ENCODE measurements at places on chromosomes 5 and 9.

DNA sequence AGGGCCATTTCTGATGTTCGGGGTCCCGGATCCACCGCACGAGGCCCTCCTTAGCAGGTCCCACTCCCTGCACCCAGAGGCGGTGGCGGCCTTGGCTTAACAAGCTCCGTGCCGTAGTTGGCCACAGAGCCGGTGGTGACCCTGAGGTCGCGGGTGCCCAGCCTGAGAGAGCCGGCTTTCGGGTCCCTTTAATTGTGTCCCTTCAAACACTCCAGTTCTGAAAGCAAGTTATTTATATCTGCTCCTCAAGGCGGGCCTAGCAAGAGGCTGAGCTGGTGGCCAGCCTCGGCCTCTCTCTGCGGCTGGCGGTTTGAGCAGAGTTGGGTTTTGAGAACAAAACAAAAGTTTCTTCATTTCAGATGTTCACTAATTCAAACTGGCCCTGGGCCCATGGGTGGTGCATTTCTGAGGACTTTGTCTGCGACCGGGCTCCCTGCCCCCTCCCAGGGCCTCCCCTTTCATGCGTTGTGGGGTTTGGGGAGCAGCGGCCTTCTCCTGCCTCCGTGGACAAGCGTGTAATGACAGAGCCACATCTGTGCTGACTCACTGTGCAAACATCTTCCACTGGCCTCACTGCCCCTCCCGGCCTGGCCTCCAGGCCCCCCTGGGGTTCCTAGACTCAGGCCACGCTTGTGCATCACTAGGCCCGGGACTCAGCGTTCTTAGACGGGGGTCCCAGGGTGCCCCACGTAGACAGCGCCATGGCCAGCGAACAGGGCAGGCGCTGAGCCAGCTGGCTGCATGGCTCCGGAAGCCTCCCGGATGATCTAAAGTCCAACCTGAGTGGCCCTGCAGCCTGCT lies 49.4 kb upstream of the COL5A1 start:
- H3K27ac ChIP-seq: no peak overlapping the region
- H3K4me1 ChIP-seq: no peaks in the 10 kb centered on the region
- peaks cover 11% of the 10 kb centered on the region for H3K27me3 ChIP-seq

GRCh38 chr5:77328930-77329647 lies 118.6 kb downstream of the PDE8B start:
- H3K27ac ChIP-seq: no peak overlapping the region
- no peak for DNase-seq
- H3K27me3 ChIP-seq: peaks cover 16% of the 10 kb centered on the region
- no peaks in the 10 kb centered on the region for H3K36me3 ChIP-seq
- H3K4me1 ChIP-seq: no peaks in the 10 kb centered on the region

DNA sequence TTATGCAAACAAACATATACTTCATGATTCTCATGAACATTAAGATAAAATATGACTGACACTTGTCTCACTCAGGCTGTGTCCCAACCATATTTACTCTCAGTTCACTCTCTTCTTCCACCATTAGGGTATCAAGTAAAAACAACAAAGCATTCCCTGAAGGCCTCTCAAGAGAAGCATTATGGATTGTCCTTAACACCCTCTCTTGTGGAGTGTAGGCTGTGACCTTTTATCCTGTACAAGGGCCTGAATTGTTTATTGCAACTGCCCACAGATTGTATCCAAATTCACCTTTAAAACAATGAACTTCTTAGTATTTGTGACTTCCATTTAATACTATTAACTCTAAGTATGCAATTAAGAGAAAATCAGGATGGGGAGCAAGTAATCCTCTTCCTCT lies 78.1 kb downstream of the RICTOR start:
- no peaks in the 10 kb centered on the region for H3K27me3 ChIP-seq
- H3K27ac ChIP-seq: no peak overlapping the region
- no peaks in the 10 kb centered on the region for H3K4me1 ChIP-seq
- H3K4me3 ChIP-seq: no peak overlapping the region
- no peak for DNase-seq

DNA sequence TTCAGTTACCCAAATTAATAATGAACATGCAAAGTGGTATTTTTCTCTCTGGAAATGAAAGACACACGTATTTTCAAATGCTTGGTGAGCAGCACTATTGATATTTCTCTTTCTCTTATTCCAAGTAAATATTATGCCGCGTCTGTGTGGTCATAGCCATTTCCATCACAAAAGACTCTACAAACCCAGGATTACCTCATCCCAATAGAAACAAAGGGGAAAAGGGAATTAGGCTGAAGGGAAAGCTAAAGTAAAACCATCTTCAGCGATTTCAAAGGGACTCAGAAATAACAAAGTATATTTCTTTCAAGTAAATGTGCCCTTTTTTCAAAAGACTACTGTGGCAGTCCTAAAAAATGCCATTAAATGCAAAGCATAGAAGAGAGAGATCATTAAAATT lies 62.0 kb upstream of the FST start:
- no peak for DNase-seq
- H3K27ac ChIP-seq: peak overlapping the region; percentile 98
- no peak overlapping the region for H3K4me3 ChIP-seq
- H3K27me3 ChIP-seq: no peaks in the 10 kb centered on the region

GRCh38 chr9:115202960-115203751 lies 85.2 kb upstream of the TNC start:
- H3K36me3 ChIP-seq: no peaks in the 10 kb centered on the region
- H3K27me3 ChIP-seq: no peaks in the 10 kb centered on the region
- peaks cover 62% of the 10 kb centered on the region for H3K4me1 ChIP-seq
- H3K27ac ChIP-seq: no peak overlapping the region

DNA sequence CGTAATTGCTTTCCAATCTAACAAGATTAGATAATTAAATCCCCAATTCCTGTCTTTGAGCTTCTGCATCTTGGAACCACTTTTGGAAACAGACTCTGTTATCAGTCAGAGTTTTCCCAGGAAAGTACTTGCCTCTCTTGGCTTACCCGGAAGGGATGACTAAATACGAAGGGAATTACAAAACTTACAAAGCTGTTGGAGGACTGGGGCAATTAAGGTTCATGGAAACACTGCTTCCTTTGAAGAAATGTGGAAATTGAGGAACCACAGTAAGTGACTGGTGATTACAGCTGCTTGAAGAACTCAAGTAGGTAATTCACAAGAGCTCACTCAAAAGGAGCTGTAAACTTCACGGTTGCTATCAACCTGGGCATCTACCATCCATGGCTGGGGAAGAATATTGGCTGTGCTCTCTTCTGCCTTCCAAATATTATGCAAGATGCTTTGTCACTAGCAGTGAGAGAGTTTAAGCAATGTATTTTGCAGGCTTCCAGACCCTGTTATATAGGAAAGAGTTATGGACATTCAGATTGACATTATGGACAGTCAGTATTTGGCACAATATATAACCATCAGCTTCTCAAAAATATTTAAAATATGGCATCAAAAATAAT lies 104.6 kb upstream of the MAN2A1 start:
- no peak overlapping the region for H3K4me3 ChIP-seq
- no peak overlapping the region for H3K27ac ChIP-seq
- no peaks in the 10 kb centered on the region for H3K36me3 ChIP-seq
- no peak for DNase-seq

GRCh38 chr9:36358486-36358885 lies 41.6 kb downstream of the RNF38 start:
- peaks cover 7% of the 10 kb centered on the region for H3K36me3 ChIP-seq
- H3K4me3 ChIP-seq: no peak overlapping the region
- H3K4me1 ChIP-seq: no peaks in the 10 kb centered on the region
- H3K27me3 ChIP-seq: no peaks in the 10 kb centered on the region
- H3K27ac ChIP-seq: no peak overlapping the region
- DNase-seq: no peak

- H3K27ac ChIP-seq: no peak overlapping the region
- no peak overlapping the region for H3K4me3 ChIP-seq
- H3K4me1 ChIP-seq: no peaks in the 10 kb centered on the region
- no peaks in the 10 kb centered on the region for H3K36me3 ChIP-seq
These were observed 42.1 kb upstream of the SUB1 start for GRCh38 chr5:32543291-32543690.

DNA sequence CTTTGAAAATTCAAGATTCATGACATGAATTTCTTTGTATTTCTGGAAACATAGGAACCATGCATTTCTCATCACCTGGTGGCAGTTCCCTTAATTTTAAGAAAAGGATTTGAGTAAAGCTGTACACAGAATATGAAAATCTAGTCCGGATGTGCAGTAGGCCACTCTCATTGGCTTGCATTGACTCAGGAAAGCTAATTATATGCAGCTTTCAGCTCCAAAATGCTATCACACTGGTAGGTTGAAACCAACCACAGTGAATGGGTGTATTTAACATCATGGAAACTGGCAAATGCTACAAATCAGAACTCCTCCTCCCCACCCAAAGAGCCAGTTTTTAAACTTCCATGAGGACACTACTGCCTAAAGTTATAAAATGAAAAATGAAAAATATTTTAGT lies 161.6 kb upstream of the FBXL17 start:
- no peak overlapping the region for H3K27ac ChIP-seq
- no peaks in the 10 kb centered on the region for H3K36me3 ChIP-seq
- no peak overlapping the region for H3K4me3 ChIP-seq
- no peaks in the 10 kb centered on the region for H3K4me1 ChIP-seq

- H3K27ac ChIP-seq: no peak overlapping the region
- no peak overlapping the region for H3K4me3 ChIP-seq
- H3K27me3 ChIP-seq: no peaks in the 10 kb centered on the region
- DNase-seq: no peak
- no peaks in the 10 kb centered on the region for H3K4me1 ChIP-seq
These were observed 28.0 kb downstream of the ADAMTSL1 start for GRCh38 chr9:18501949-18502348.

DNA sequence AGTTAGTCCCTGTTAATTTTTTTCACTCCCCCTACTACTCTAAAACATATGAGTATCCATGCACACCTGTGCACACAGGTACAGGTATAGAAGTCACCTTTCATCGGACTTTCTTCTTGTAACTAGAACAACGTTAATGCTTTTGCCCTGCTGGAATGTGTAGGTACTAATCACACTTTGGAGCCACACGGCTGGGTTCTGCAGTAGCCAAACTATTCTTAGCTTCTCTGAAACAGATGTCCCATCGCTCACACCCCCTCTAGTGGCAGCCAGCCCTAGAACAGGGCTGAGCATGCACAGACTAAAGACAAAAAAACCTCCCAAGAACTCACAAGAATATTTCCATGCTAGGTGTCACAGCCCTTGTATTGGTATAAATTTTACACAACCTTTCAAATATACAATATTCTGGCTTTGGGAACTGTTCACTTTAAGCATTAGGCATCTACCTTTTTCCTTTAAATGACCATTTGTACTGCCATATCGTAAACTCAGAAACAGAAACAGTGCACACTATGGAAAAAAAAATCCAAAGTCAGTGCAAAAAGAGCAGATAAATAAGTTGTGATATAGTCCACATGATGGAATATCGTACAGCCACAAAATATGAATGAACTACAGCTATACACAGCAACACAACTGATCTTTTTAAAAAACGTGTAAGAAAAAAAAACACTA lies 64.0 kb downstream of the RETREG1 start:
- H3K4me3 ChIP-seq: no peak overlapping the region
- no peaks in the 10 kb centered on the region for H3K36me3 ChIP-seq
- no peak overlapping the region for H3K27ac ChIP-seq
- peaks cover 24% of the 10 kb centered on the region for H3K4me1 ChIP-seq
- DNase-seq: peak; percentile 59

DNA sequence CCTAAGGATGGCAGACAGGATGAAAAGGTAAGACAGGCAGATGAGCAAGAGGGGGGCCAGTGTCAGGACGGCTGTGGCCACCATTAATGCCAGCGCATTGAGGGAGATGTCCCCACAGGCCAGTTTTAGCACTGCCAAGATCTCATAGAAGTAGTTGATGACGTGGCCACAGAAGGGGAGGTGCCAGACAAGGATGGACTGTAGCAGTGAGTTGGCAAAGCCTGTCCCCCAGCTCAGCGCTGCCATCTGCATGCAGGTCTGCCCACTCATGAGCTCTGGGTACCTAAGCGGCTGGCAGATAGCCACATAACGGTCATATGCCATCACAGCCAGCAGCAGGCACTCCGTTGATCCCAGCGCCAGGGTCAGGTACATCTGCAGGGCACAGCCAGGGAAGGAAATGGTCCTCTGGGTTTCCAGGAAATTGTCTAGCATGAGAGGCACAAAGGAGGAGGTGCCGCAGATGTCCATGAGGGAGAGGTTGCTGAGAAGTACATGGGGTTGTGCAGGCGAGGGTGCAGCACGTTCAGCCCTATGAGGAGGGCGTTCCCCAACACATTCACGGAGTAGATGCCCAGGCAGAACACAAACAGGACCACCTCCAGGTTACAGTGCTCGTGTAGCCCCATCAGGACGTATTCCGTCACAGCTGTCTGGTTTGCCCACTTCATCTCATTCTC lies 10.8 kb downstream of the OR13J1 start:
- no peak overlapping the region for H3K4me3 ChIP-seq
- peaks cover 13% of the 10 kb centered on the region for H3K27me3 ChIP-seq
- H3K4me1 ChIP-seq: no peaks in the 10 kb centered on the region
- H3K27ac ChIP-seq: no peak overlapping the region
- no peak for DNase-seq

DNA sequence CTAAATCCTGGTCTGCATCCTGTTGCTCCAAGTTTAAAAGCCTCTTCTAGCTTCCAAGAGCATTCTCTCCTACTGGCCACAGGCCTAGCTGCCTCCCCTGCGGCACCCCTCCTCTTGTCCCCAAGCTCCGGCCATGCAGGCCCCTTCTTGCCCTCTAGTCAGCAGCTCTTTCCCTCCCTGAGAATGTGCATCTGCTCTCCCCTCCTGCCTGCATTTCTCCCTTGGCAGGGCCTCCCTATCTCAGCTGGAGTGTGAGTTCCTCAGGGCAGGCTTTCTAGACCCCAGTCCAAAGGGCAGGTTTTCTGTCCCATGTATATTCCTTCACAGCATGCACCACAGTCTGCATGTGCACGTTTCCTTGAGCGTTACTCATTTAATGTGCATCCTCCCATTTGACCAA lies 24.6 kb upstream of the BARX1 start:
- H3K27ac ChIP-seq: no peak overlapping the region
- no peaks in the 10 kb centered on the region for H3K36me3 ChIP-seq
- H3K4me3 ChIP-seq: no peak overlapping the region

DNA sequence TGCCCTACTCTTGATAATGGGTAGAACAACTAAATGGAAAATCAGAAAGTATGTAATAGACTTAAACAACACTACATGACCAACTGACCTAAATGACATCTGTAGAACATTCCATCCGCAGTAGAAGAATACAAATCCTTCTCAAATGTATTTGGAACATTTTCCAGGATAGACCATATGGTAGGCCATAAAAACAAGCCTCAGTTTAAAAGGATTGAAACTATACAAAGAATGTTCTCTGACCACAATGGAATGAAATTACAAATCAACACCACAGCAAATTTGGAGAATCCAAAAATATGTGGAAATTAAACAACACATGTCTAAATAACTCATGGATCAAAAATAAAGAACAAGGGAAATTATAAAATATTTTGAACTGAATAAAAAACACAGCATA lies 189.2 kb downstream of the NDUFS4 start:
- no peaks in the 10 kb centered on the region for H3K27me3 ChIP-seq
- H3K4me1 ChIP-seq: no peaks in the 10 kb centered on the region
- no peak for DNase-seq
- no peaks in the 10 kb centered on the region for H3K36me3 ChIP-seq
- H3K4me3 ChIP-seq: no peak overlapping the region
- H3K27ac ChIP-seq: no peak overlapping the region

GRCh38 chr9:130599625-130600024 lies 20.2 kb downstream of the FUBP3 start:
- H3K36me3 ChIP-seq: peaks cover 18% of the 10 kb centered on the region
- no peak overlapping the region for H3K27ac ChIP-seq
- H3K4me3 ChIP-seq: no peak overlapping the region
- no peaks in the 10 kb centered on the region for H3K27me3 ChIP-seq

GRCh38 chr9:8252445-8252844 lies 452.9 kb upstream of the DMAC1 start:
- no peak for DNase-seq
- no peaks in the 10 kb centered on the region for H3K36me3 ChIP-seq
- H3K27ac ChIP-seq: no peak overlapping the region
- no peaks in the 10 kb centered on the region for H3K4me1 ChIP-seq
